ENCODE measurements at places on chromosomes 6 and 20.

DNA sequence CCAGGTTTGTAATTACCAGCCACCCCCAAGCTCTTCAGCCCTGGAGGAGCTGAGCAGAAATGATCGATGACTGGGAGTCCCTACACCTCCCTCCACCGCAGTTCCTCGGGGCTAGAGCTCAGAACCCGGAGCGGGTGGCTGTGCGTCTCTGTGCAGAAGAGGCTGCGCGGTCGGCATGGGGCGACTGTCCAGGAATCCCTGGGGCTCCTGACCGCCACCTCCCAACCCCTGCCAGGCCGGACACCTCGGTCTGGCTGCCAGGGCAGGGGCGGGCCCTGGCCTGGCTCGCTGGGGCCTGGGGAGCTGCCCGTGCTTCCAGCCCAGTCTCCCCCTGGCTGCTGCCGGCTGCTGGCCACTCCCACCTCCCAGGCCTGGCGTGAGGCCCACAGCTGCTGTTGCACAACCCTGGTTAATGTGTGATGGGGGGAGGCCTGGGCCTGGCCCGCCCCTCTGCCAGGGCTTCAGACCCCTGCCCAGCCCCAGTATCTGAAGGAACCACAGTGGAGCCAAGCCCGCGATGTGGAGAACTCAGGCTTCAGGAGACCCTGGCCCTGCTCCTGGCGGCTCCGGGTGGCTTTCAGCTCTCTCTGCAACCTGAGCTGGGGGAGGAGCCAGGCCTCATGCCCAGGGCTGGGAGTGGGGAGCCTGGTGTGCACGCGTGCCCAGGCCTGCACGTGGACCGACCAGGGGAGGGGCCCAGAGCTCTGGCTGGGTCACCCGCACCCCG is 1.2 kb downstream of the SLC2A4RG start:
- H3K4me1 ChIP-seq: no peaks in the 10 kb centered on the region
- peak overlapping the region; percentile 64 for H3K27ac ChIP-seq
- DNase-seq: peak; percentile 98
- H3K4me3 ChIP-seq: peak overlapping the region; percentile 72
- peaks cover 63% of the 10 kb centered on the region for H3K36me3 ChIP-seq

DNA sequence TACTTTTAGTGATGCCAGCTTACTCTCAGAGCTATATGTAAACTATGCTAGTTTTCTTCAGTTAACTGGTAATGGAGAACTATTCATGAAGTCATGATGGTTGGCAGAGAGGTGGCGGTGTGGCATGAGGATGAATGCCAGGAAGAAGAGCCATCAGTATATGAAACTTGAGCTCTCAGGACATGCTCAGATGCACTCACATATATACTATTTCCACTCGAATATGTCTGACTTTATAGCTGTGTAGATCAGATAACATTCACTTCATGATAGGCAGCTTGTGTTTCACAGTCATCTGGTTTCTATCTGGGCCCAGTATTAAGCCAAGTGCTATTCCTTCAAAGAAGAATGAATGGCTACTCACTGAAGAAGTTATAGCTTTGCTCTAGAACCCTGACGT is 46.2 kb upstream of the CEP85L start:
- H3K4me3 ChIP-seq: no peak overlapping the region
- DNase-seq: no peak
- no peaks in the 10 kb centered on the region for H3K36me3 ChIP-seq

- peak overlapping the region; percentile 75 for H3K27ac ChIP-seq
- H3K4me3 ChIP-seq: peak overlapping the region; percentile 81
- peaks cover 25% of the 10 kb centered on the region for H3K4me1 ChIP-seq
- peaks cover 85% of the 10 kb centered on the region for H3K27me3 ChIP-seq
- DNase-seq: peak; percentile 67
- H3K36me3 ChIP-seq: peaks cover 39% of the 10 kb centered on the region
Measured at GRCh38 chr6:37698264-37699137, 818 bp upstream of the MDGA1 start.

- H3K4me3 ChIP-seq: no peak overlapping the region
- H3K27ac ChIP-seq: no peak overlapping the region
- peaks cover 2% of the 10 kb centered on the region for H3K36me3 ChIP-seq
- no peaks in the 10 kb centered on the region for H3K27me3 ChIP-seq
- DNase-seq: no peak
Measured at GRCh38 chr6:166604911-166605310, 18.4 kb upstream of the RAMACL start.

GRCh38 chr6:52368002-52368401 is 6.1 kb downstream of the PAQR8 start:
- H3K27me3 ChIP-seq: no peaks in the 10 kb centered on the region
- H3K27ac ChIP-seq: peak overlapping the region; percentile 44
- H3K4me1 ChIP-seq: peaks cover 49% of the 10 kb centered on the region
- H3K36me3 ChIP-seq: peaks cover 33% of the 10 kb centered on the region
- DNase-seq: no peak

DNA sequence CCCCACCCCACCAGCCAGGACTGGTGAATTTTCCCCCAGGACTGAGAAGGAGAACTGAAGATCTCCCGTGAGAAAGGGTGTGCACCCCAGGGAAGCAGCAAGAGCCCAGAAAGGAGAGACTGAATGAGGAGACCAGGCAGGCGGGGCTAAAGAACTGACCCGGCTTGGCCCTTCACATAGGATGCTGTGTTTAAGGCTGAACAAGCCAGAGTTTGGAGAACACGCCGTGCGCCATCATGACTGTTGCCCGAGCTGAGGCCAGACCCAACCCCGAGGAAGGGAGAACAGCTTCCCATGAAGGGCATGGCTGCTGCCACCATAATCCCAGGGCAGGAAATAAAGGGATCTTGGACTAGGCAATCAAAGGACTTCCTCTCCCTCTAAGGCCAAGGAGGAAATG is 104.7 kb upstream of the SRSF6 start:
- H3K4me1 ChIP-seq: no peaks in the 10 kb centered on the region
- peaks cover 77% of the 10 kb centered on the region for H3K27me3 ChIP-seq
- no peak overlapping the region for H3K27ac ChIP-seq
- DNase-seq: no peak
- H3K4me3 ChIP-seq: no peak overlapping the region

DNA sequence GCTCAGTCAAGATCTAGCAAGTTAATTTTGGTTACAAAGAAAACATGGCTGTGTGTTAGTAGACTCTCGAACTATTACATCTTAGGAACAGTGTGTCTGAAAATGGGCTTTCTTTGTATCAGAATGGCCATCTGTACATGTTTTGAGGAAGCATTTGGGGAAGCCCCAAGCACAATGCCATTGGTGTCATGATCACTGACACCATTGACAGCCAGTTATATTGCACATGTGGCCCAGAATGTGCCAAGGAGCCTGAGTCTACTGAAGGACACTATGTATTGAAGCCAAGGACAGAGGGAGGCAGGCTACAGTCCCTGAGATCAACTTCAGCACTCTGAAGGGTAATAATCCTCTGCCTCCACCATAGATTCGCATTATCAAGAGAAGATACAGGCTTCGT is 12.6 kb upstream of the FAM50B start:
- no peaks in the 10 kb centered on the region for H3K36me3 ChIP-seq
- no peak overlapping the region for H3K27ac ChIP-seq
- DNase-seq: no peak
- no peaks in the 10 kb centered on the region for H3K27me3 ChIP-seq
- peaks cover 11% of the 10 kb centered on the region for H3K4me1 ChIP-seq

DNA sequence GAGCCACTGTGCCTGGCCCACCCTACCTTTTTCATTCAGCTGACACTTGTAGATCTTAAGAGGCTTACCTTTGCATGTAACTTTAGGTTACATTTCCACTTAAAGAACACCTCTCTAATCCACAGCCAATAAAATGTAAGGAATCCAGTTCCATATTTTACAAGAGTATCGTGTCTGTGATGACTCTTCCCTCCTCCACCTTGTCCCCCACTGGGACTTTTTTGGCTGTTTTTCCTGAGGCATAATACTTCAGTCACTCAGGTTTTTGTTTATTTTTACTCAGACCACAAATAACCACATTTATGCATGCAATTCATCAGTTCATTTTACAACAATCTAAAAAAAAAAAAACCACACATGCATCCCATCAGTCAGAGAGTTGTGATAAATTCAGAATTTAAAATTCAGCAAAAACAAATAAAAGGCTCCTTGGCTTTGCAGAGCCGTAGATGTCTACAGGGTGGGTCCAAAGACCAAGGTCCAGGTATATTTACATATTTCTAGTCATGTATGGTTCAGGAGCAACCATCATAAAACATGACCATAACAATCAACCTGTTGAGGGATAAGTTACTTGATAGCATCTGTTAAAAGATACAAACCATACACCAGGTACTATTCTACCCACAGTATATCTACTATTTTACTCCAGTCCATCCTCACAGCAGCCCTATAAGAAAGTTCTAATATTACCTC is 9.9 kb downstream of the ATXN1 start:
- no peaks in the 10 kb centered on the region for H3K27me3 ChIP-seq
- no peak overlapping the region for H3K27ac ChIP-seq
- H3K36me3 ChIP-seq: peaks cover 12% of the 10 kb centered on the region
- peaks cover 37% of the 10 kb centered on the region for H3K4me1 ChIP-seq
- H3K4me3 ChIP-seq: no peak overlapping the region
- no peak for DNase-seq

DNA sequence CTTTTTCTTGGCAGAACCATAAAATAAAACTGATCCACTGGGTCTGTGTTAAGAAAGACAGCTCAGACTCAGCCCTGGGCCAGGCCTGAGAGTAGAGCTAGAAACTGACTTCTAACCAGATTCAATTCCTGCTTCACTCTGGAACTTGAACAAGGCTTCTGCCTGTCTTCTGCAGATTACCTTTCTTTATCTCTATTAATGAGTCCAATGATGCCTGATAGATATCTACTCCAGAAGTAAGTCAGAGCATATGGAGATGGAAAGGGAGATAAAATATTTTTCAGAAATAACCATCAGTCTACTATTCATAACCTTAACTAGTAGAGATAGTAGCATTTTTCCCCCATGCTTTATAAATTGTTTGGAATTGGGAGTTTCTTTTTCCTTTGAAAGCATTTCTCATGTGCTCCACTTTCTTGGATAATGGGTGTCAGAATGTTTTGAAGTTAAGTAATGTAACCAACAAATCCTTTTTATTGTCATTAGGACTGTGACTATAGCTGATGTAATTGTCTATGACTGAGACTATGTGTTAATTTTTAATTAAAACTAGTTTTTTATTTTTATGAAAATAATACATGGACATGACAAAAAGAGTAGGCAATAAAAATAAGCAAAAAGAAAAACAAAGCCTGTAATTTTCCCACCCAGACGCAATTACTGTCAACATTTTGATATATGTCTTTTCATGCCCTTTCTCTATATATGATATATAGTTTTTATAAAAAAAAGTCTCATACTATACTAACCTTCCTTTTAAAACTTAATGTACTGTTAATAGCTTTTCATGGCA is 7.2 kb downstream of the SOBP start:
- no peaks in the 10 kb centered on the region for H3K27me3 ChIP-seq
- DNase-seq: no peak
- H3K36me3 ChIP-seq: no peaks in the 10 kb centered on the region
- H3K4me1 ChIP-seq: no peaks in the 10 kb centered on the region
- H3K4me3 ChIP-seq: no peak overlapping the region

GRCh38 chr20:2350606-2351005 is 30.1 kb upstream of the TGM6 start:
- H3K27ac ChIP-seq: no peak overlapping the region
- DNase-seq: no peak
- no peaks in the 10 kb centered on the region for H3K36me3 ChIP-seq
- no peaks in the 10 kb centered on the region for H3K4me1 ChIP-seq

GRCh38 chr20:63587256-63587655 is 13.2 kb upstream of the HELZ2 start:
- no peak for DNase-seq
- no peak overlapping the region for H3K4me3 ChIP-seq
- no peaks in the 10 kb centered on the region for H3K4me1 ChIP-seq
- no peak overlapping the region for H3K27ac ChIP-seq
- peaks cover 22% of the 10 kb centered on the region for H3K36me3 ChIP-seq

GRCh38 chr6:37202788-37203491 is 33.0 kb downstream of the PIM1 start:
- peak; percentile 50 for DNase-seq
- peak overlapping the region; percentile 19 for H3K27ac ChIP-seq
- H3K36me3 ChIP-seq: no peaks in the 10 kb centered on the region
- H3K4me1 ChIP-seq: peaks cover 33% of the 10 kb centered on the region
- peaks cover 15% of the 10 kb centered on the region for H3K27me3 ChIP-seq

DNA sequence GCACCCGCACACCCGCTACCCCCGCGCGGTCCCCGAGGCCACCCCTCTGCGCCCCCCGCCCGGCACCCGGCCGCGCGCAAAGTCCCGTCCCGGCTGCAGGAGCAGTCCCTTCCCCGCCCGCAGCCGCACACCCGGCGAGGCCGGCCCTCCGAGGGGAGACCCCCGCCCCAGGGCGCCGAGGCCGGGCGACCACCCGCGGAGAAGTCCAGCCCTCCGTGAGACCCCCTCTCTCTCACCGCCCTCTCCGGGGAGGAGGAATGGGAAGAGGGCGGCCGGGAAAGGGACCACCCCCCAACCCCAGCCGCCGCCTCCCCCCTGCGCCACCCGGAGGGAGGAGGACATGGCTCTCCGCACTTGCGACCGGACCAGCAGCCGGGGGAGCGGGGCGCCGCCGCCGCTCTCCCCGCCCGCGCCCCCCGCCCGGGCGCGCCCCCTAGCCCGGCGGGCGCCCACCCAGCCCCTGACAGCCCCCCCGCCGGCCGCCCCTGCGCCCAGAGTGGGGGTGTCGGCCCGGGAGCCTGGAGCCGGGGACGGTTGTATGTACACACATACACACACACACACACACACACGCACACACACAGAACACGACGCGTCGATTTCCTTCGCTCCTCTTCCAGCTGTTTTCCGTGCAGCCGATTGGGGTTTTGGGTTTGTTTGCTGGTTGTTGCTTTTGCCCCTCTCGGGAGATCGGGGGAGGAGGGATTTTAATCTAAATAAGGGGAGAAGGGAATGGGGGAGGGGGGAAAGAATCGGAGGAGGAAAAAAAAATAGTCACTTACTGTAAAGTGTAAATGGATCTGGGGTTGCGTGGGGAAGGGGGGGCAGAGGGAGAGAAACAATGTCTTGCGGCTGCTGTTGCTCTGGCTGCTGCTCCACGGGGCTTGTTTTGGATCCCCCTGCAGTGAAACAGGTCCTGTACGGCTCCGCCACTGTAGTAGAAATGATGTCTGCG is at the start of gene ATXN1:
Gene ATXN1, minus strand, starts transcription at position 945 of the 955 bp plus-strand sequence.
- H3K4me3 ChIP-seq: peak within 1 kb of the TSS; percentile 83
- peaks cover 40% of the 10 kb centered on the region for H3K36me3 ChIP-seq
- no peaks in the 10 kb centered on the region for H3K27me3 ChIP-seq
- peaks cover 12% of the 10 kb centered on the region for H3K4me1 ChIP-seq
- peak; percentile 21 for DNase-seq

GRCh38 chr6:12222405-12223366 is 67.5 kb upstream of the EDN1 start:
- H3K4me1 ChIP-seq: no peaks in the 10 kb centered on the region
- H3K27me3 ChIP-seq: no peaks in the 10 kb centered on the region
- H3K36me3 ChIP-seq: no peaks in the 10 kb centered on the region
- H3K4me3 ChIP-seq: no peak overlapping the region

All from Calu3 (cell line).